Mesenteric fat pad (tissue), 1 donor: ENCODE measurements at places on chromosomes 3 and 15. TPM values are rescaled to one million over a fixed set of nuclear protein-coding genes. Genes with fewer than 3 reads are reported as not detected.

Gene CLEC3B
- total RNA-seq: 217 TPM

Gene SPATA12
- total RNA-seq: not detected

Gene ARPP19
- 179 TPM for total RNA-seq

Gene EFHB
- 1.3 TPM for total RNA-seq

Gene LTF
- 4.3 TPM for total RNA-seq

Gene RTP4
- 1.6 TPM for total RNA-seq

Gene ERC2
- total RNA-seq: 1.1 TPM

Gene SCN5A
- total RNA-seq: 0.58 TPM

Gene CCDC39
- total RNA-seq: 0.64 TPM

Gene SLITRK3
- not detected for total RNA-seq

Gene DCP1A
- 28.6 TPM for total RNA-seq

Gene C2CD4A
- not detected for total RNA-seq

Gene ANKRD63
- not detected for total RNA-seq

Gene CD200R1
- total RNA-seq: 3.8 TPM

Gene ADAMTS9
- 273 TPM for total RNA-seq

Gene GHRL
- 2.1 TPM for total RNA-seq

Gene UBL7
- total RNA-seq: 32.4 TPM

Gene MCTP2
- total RNA-seq: 11.0 TPM

Gene IGSF11
- total RNA-seq: not detected

Gene CRYGS
- 3.1 TPM for total RNA-seq

Gene OXTR
- total RNA-seq: 0.06 TPM

Gene HESX1
- total RNA-seq: not detected

Gene PRRT3
- total RNA-seq: 1.6 TPM

Gene AMOTL2
- total RNA-seq: 272 TPM

Gene GASK1A
- 11.9 TPM for total RNA-seq

Gene UROC1
- total RNA-seq: not detected

Gene POLQ
- 0.51 TPM for total RNA-seq

Gene CYP19A1
- total RNA-seq: 8.0 TPM

Gene SENP8
- 1.5 TPM for total RNA-seq

Gene ZNF660
- total RNA-seq: 4.8 TPM

Gene RTP1
- not detected for total RNA-seq

Gene SEMA3G
- total RNA-seq: 144 TPM

Gene CCDC32
- 23.7 TPM for total RNA-seq

Gene ABTB1
- 34.8 TPM for total RNA-seq

Gene CKMT1A
- 2.6 TPM for total RNA-seq

Gene SPINK8
- total RNA-seq: not detected

Gene SAMD7
- total RNA-seq: not detected

Gene RHCG
- 5.7 TPM for total RNA-seq

Gene SEC22C
- 44.7 TPM for total RNA-seq

Gene GOLGA6L7
- total RNA-seq: not detected

Gene BOC
- 37.3 TPM for total RNA-seq

Gene ALAS1
- total RNA-seq: 134 TPM

Gene NR1I2
- 0.26 TPM for total RNA-seq

Gene TF
- total RNA-seq: 9.4 TPM

Gene IQGAP1
- 210 TPM for total RNA-seq

Gene MME
- total RNA-seq: 138 TPM

Gene DLG1
- 68.5 TPM for total RNA-seq

Gene OSBPL10
- 18.9 TPM for total RNA-seq

Gene MBNL1
- 284 TPM for total RNA-seq

Gene SEMA6D
- total RNA-seq: 4.9 TPM

Gene TGM4
- total RNA-seq: not detected

Gene DNAH12
- 0.06 TPM for total RNA-seq

Gene SCN11A
- 0.32 TPM for total RNA-seq

Gene CDHR4
- total RNA-seq: not detected

Gene CPN2
- total RNA-seq: 0.16 TPM
